AG09319 (cell line): ENCODE measurements at places on chromosomes 3 and 15.

DNA sequence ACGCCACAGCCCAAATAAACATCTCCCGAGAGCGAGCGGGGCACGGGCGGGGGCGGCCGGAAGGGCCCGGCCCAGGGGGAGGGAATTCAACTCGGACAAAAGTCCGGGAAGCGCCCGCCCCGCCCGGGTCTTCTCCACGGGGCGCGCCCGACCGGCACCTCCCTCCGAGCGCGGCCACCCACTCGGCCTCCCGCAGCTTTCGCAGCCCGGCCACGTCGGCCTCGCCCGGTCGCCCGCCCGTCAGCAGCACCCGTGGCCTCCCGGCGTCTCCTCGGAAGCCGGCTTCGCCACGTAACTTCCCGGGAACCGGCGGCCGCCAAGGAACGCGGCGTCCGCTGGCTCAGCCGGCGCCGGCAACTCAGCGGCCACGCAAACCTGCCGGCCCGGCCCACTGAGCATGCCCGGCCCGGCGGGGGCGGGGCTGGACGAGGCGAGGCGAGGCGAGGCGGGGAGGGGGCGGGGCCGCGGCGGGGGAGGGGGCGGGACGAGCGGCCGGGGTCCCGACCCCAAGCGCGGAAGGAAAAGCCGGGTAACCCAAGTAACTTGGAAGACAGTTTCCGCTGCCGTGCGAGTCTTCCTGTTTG, at the start of gene TJP1:
TSS of gene TJP1 (minus strand) at position 369 of the 584 bp plus-strand sequence. CDS start 440 bp downstream, outside the sequence.
- peak; percentile 39 for DNase-seq

- DNase-seq = no peak
Observed at GRCh38 chr3:181695661-181696491, 15.8 kb upstream of the SOX2 start.

DNA sequence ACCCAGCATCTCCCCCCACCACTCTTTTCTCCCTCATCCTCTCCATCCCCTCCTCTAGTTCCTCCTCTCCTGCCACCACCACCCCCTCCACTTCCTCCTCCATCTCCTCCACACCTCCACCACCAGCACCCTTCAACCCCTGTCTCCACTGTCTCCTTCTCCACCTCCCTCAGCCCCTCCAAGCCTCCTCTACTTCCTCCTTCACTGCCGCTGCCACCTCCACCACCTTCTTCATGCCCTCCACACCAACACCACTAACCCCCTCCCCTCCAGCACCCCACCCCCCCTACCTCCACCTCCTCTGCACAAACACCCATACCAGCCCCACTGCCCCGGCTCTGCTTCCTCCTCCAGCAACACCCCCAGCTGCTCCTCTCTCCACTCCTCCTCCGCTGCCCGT, 88.0 kb downstream of the HES1 start:
- DNase-seq = no peak

DNA sequence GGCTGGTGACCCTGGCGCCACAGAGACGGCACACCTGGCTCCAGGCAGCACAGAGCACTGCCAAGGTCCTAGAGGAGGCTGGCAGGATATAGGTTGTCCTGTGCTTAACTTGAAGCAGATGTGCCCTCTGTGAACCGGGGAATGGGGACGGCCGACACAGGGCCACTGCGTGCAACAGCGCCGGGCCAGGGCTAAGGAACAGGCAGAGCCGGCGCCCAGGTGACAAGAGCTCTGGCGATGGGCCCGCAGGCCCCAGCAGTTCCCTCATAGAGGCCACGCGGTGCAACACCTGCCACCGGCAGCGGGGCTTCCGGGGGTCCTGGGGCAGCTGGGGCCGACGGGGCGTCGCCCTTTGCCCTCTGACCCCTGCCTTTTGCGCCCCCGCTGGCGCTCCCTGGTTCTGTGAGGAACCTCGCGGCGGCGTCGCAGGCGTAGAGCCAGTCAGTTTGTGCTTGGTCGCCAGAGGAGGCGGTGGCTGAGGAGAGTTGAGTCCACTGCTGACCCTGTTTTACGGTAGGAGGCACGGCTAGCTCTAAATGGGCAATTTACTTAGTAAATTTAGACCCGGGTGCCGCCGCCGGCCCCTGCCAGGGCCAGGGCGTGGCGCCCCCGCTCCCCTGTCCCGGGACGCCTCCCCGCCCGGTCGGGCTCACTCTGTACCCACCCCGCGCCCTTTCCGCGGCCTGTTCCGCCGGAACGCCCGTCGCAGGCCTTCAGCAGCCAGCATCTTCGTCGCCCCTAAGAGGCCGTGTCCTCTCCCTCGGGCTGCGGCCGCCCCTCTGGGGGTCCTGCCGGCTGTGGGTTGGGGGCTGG, at the start of gene NPAP1:
TSS of gene NPAP1 (plus strand) at position 444 of the 813 bp plus-strand sequence. CDS start at position 537, 93 bp downstream.
- DNase-seq = no peak

DNA sequence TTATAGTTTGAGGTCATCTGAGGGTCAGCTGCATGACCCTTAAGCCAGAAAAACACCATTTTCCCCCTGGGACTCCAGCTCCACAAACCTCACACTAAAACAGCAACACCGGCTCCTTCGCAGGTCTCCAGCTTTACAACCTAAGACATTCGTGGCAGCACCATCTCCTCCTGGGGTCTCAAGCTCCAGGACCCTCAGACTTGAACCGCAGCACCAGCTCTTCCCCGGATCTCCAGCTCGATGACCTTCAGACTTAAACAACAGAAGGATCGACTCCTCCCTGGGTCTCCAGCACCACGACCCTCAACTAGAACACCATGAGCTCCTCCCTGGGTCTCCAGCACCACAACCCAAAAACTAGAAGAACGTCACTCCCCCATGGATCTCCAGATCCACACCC, 233.7 kb upstream of the CNTN6 start:
- DNase-seq = no peak

DNA sequence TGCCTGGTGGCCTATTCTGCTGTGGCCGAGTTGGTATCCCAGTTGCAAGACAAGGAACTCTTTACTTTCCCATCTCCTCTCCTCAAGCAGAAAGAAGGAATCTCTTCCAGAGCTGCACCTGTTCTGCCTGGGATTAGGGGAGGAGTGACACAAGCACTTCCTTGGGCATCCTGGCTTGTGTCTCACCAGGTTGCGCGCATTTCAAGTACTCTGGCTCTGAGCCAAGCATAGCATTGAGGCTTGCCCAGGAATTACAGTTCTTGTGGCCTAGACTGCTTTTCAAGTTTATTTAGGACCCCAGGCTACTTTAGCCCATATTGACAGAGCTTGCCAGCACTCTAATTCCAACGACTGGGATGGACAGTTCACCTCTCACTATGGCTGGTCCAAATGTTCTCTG, 150.5 kb downstream of the RSRC1 start:
- DNase-seq = no peak

DNA sequence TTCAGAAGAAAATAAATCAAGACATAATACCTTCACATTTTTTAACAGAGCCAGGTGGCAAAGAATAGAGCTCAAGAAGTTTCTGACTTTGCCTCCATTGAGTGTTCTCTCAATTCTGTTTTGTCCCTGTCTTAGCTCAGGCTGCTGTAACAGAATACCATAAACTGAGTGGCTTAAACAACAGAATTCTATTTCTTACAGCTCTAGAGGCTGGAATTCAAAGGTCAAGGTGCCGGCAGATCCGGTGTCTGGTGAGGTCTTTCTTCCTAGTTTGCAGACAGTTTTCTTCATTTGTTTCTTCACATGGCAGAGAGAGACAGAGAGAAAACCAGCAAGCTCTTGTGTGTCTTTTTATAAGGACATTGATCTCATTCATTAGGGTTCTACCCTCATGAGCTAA, 25.6 kb downstream of the IQCH start:
- DNase-seq = no peak

GRCh38 chr3:125142940-125143339, 69.6 kb downstream of the SLC12A8 start:
- DNase-seq = no peak
